Effector CD4-positive, alpha-beta T cell (primary cell): ENCODE measurements at places on chromosomes 6 and 20.

DNA sequence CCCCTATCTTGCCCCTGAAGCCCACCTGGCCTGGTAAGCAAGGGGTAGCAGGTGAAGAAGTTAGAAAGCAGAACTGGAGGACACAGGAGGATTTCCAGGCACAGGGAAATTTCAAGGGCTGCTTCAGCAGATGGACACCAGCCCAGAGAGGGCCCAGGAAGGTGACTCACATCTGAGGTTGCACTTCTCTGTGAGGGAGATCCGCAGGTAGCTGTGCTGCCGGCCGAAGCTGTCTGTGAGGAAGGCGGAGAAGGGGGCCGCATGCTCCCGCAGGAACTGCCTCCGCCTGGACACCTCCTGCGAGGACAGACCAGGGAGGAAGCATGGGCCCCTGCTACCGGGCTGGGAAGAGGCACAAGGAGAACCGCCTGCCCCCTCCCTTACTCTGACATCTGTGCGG is 7.1 kb downstream of the MOCS1 start:
- DNase-seq, result no peak

DNA sequence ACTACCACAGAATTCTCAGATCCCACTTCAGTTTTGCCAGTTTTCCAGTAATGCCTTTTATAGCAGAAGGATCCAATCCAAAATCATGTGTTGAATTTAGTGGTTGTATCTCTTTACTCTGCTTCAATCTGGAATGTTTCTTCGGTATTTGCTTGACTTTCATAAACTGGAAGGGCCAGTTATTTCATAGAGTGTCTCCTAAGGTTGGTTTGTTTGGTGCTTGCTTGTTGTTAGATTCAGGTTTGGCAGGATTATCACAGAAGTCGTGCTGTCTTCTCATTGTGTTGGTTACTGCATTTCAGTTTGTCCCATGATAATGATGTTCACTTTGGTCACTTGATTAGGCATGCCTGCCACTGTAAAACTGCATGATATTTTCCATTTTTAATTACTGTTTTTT is 45.7 kb downstream of the TMEM200A start:
- no peak for DNase-seq

DNA sequence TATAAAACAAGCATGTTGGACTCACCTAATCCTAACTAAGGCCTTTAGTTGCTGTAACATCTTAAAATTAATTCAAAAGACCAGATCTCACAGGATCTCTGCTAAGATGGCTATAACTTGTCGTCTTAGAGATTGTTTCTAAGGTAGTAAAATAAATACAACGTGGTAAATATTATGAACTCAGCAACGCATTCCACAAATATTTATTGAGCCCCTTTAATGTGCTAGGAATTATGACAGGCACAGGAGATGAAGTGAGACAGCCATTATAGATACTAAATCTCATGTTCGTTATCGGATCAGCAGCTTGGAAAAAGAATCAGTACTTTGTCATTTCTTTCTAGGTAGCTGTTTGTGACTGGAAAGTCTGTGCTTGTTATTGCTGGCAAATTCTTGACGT is 20.9 kb upstream of the MCM3 start:
- no peak for DNase-seq

DNA sequence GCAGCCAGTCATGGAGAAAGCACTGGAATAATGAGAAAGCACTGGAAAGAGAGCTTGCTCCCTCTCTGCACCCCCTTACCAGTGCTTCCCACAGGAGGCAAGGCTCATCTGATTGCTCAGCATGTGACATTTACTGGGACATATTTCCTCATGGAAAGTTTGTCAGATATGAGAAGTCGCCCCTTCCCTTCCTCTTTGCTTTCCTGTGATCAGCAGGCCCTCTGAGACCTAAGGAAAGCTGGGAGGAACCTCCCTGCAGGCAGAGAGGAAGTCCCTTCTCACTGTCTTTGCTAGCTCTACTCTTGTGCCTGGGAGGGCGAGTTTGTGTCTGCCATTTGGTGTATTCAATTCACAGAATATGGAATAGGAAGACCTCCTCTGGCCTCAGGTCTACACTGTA is 283.8 kb downstream of the ALDH8A1 start:
- no peak for DNase-seq

DNA sequence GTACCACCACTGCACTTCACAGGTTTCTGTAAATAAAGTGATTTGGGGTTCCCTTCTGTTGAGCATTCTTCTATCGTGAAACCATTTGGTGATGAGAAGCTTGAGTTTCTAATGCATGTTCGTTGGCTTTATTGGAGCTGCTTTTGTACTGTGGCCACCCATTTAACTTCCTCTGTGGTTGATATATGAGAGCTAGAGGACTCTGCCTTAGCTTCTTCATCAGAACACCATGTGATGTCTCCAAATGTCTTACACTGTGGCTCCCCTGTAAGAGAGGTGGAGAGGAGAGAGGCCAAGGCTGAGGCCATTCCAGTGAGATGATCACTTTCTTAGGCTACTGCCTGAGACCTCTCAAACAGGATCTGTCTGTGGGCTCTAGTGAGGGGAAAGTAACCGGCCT is 114.5 kb downstream of the SLC16A10 start:
- no peak for DNase-seq

DNA sequence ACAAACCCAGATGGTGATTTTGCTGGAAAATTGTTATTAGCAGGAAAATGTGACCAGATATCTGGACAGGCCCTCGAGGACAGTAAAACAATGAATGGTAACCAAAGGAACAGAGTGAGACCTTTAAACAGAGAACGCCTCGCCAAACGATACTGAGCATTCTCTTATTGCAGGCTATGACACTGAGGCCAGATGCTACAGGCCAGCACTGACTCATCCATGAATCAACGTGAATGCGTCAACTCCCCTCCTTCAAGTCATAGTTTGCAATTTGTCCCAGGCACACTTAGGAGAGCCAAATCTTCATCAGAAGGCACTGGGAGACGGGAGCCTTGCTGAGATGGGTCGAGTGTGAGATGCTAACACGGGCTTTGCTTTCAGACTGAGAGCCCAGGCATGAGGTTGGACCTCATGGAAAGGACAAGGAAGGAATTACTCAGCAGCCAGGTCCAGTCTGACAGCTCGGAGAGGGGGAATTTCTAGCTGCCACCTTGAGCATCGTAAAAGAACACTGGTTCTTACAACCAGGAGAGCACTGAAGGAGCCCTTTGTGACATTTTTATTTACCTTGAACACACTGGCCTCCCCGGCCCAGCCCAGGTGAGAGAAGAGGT is 60.7 kb downstream of the BMP7 start:
- DNase-seq, result no peak
